ENCODE measurements at places on chromosomes 3 and 15. TPM values are rescaled to one million over a fixed set of nuclear protein-coding genes. Genes with fewer than 3 reads are reported as not detected.

DNA sequence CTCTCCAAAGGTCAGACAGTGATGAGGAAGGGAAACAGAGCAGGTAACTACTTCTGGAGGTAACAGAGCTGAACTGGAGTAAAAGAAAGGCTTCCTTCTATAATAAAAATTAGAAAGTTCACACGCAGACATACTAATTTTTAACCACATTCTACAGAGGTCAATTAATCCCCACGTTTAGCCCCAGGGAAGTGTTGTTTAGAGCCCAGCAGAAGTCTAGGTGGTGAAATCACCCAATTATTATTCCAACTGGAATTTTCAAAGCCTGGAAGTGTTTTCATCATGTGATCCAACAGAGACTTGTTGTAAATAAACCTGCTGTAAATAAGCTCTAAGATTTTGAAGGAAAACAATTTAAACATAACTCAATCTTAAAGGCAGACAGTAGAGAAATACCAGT is 6.8 kb downstream of the ALDH1A2 start:
- DNase-seq = no peak

- DNase-seq = no peak
Observed at GRCh38 chr3:151393146-151393830, 8.7 kb upstream of the P2RY12 start.

- DNase-seq = no peak
Observed at GRCh38 chr15:100735129-100736053, 133.0 kb downstream of the ASB7 start.

DNA sequence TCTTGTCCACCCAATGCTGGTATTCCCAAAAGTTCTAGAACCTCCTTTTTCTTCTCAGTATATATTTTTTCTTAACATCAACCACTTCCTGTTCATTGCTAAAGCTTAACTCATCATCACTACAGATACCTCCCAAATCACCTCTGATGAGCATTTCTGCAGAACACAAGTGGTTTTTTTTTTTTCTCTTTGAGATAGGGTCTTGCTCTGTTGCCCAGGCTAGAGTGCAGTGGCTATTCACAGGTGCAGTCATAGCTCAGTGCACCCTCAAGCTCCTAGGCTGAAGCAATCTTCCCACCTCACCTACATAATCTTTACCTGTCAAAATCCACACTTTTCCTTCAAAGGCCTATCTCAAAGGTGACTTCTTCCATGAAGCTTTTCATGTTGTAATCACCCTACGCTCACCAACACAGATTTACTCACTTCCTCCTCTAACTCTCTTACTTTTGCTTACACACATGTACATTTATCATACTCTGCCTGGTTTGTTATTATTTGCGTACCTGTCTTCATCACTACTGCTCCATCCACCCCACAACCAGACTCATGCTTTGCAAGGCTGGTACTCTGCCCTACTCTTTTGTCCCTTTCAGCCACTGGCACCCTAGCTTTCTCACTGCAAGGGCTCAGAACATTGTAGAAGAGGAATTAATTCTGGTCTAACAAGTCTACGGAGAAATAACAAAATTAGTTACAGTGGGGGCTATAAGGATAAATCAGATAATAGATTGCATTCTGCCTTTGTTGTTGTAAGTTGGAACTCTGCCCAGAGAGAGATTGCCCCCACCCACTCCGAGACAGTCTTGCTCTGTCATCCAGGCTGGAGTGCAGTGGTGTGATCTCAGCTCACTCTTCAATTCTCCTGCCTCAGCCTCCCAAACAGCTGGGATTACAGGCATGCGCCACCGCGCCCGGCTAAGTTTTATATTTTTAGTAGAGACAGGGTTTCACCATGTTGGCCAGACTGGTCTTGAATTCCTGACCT is 27.5 kb downstream of the HERC1 start:
- no peak for DNase-seq

- no peak for DNase-seq
Observed at GRCh38 chr15:62497356-62497755, 332.3 kb upstream of the C2CD4B start.

DNA sequence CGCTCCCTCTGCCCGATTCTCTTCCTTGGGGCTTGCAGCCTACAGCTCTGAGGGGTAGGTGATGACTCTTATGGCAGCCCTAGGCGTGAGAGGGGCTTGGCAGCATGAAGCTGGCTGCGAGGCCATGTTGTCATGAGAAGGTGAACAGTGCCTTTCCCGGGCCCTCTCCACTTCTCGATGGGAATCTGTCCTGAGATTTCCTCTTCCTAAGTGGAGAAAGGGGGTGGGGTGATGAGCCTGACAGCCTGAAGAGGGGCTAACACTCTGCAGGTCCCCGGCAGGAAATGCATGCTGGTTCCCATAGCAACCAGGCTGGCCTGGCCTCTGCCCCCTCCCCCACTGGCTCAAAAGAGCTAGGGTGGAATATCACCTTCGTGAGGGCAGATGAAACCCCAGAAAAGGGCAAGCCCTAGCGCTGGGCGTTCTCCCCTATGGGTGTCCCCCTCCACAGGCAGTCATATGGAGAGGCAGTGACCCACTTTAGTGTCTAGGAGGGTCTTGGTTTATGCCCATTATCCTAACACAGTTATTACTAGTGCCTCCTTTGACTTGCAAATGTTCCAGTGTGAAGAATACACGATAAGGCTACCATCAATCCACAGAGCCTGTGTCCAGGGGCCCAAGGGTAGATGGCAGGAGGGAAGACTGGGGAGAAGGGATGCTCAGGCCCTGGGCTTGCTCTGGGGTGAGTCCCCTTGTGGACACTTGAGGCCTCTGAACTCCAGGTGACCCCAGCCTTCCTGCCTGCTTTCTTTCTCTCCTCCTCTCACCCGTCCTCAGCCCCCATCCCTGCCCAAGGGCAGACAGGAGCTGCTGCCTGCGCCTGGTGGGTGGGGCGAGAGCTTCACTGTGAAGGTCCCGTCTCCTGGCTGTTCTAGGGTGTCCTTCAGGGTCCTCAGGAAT is 13.2 kb downstream of the EPHB3 start:
- DNase-seq = no peak

DNA sequence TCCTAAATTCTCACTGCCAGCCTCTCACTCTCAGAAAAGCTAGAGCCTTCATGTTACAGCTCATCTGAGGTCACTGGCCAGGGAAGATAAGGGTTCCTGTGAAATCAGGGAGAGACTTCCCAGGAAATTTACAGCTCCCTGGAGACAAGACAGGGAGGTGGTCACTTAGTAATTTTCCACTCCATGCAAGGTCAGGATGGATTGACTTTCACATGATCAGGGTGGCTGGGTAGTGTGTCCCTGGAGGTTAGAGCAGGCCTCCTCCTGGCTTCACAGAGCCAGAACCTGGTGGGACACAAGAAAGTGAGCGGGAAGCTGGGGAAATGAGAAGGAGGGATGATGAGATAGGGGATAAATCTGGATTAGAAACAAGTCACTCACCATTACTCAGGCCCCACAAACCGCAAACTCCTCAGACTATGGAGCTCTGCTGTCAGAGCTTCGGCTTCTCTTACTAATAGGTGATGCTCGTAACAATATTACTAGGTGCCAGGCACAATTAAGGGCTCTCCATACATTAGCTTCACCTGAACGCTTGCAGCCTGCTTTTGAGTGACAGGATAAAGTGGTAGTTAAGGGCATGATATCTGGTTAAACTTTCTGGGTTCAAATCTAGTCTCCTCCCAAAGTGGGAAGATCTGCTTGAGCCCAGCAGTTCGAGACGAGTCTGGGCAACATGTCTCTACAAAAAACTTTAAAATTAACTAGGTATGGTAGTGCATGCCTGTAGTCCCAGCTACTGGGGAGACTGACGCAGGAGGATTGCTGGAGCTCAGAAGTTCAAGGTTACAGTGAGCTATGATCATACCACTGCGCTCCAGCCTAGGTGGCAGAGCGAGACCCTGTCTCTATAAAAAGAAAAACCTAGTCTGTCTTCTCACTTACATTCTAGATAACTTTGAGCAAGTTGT is 24.9 kb downstream of the DUOX2 start:
- DNase-seq = no peak

DNA sequence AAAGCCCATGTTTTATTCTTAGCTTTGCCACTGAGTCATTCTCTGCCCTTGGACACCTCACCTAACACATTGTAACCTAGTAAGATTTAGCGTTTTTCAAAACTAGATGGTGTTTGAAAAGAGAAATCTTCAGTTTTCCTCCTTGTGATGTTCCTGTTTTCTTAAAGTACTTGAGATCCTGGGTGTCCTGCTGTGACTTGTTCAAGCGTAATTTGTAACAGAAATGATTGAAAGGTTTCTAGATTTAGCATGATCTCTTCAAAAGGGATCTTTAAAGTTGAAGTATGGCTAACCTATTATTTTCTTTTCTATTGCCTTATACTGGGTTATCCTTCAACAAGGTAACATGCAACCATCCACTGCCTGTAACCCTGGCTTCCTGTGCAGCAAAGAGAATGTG is 32.6 kb upstream of the SPATA16 start:
- no peak for DNase-seq

- DNase-seq = no peak
Observed at GRCh38 chr3:50237754-50238548, 1.9 kb downstream of the GNAI2 start.

Gene GPR156
- polyA plus RNA-seq = 3.2 TPM

Gene CACNA2D2
- 15.1 TPM for polyA plus RNA-seq

Gene HRG
- polyA plus RNA-seq = 2.1 TPM

Gene NR1I2
- polyA plus RNA-seq = 0.58 TPM

Gene RARB
- polyA plus RNA-seq = 62.3 TPM

Gene TADA3
- polyA plus RNA-seq = 61.6 TPM

Measured in right renal pelvis (tissue), 4 donors.